CD4-positive, alpha-beta T cell treated with Interleukin-2 at 100 ng/mL for 4 hours (primary cell): ENCODE measurements at places on chromosomes 6 and 20.

GRCh38 chr6:52388790-52389189 is 26.8 kb downstream of the PAQR8 start:
- DNase-seq, result no peak

- no peak for DNase-seq
These were observed 4.2 kb upstream of the HRH3 start for GRCh38 chr20:62224113-62224855.

GRCh38 chr20:20561841-20562240 is 150.6 kb downstream of the RALGAPA2 start:
- no peak for DNase-seq

- no peak for DNase-seq
These were observed 57.6 kb downstream of the CPNE5 start for GRCh38 chr6:36781669-36782068.

- no peak for DNase-seq
These were observed 4.7 kb downstream of the RTEL1 start for GRCh38 chr20:63662813-63663189.

DNA sequence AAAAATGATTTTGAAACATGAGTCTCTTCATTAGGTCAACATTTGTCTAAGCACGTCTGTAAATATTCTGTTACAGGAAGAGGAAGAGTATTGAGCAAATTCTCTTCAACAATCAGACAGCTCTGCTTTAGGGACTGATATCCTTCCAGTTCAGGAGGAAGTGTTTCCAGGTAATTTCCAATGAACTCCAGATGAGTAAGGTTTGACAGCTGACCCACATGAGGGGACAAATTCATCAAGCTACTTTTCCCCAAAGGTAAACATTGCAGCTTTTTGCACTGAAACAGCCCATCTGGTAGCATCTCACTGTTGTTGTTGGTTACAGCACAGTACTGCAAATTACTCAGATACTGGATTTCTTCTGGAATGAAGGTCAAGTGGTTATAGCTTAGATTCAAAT is 18.1 kb downstream of the ENPP1 start:
- no peak for DNase-seq
